Amygdala (tissue), 56 donors: ENCODE measurements at places on chromosomes 7 and 10.

GRCh38 chr10:86647773-86648703 lies 6.3 kb upstream of the OPN4 start:
- DNase-seq, result no peak

DNA sequence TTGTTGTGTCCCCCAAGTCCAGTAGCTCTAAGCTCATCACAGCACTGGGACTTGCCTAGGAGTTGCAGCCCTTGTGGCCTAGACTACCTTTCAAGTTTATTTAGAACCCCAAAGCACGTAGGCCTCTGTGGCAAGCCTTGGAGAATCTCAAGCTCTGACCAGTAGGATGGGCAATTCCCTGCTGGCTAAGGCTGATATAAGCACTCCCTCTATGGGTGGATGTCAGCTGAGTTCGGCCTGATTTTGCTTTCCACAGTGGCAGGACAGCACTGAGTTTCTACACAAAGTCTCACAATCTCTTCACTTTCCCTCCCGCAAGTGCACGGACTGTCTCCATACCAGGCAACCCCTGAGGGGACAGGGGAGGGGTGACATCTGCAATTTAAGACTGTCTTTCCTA lies 886.4 kb upstream of the LRRN3 start:
- DNase-seq, result no peak

GRCh38 chr7:121084748-121085336 lies 96.3 kb downstream of the CPED1 start:
- DNase-seq, result no peak

DNA sequence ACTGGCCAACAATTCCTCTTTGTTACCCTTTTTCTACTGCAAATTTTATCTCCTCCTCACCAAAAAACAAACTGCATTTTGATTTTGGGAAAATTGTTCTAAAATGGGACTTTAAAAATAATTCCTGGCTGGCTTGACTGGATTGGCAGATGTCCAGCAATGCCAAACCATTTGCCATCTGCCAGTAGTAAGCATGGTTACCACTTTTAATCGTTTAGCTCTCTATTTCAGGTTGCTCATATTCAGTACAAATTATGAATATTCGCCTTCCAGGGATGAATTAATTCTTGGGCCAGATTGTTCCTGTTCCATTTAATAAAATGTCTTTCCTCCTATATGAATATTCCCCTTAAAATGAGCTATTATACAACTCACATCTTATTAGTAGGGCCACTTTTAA lies 35.7 kb downstream of the SMNDC1 start:
- DNase-seq, result no peak

- DNase-seq, result no peak
Observed at GRCh38 chr7:67875558-67875957, 878.9 kb downstream of the TYW1 start.
